DMS79 (cell line): ENCODE measurements at places on chromosomes 1 and 21.

- DNase-seq: peak; percentile 55
These were observed 186.1 kb downstream of the CLEC20A start for GRCh38 chr1:178310685-178311105.

GRCh38 chr1:34549199-34549598, 205.6 kb upstream of the GJB5 start:
- DNase-seq: no peak

- peak; percentile 41 for DNase-seq
These were observed 1.0 kb downstream of the SMYD2 start for GRCh38 chr1:214281720-214282629.

- no peak for DNase-seq
These were observed 51.8 kb downstream of the VWA5B1 start for GRCh38 chr1:20342294-20343148.

GRCh38 chr21:14878971-14879370, 185.8 kb downstream of the NRIP1 start:
- DNase-seq: no peak

GRCh38 chr21:35927262-35927661, 133.1 kb downstream of the SETD4 start:
- DNase-seq: no peak

- DNase-seq: no peak
These were observed 67.8 kb upstream of the BCL10 start for GRCh38 chr1:85344256-85344694.

- DNase-seq: no peak
These were observed 13.7 kb downstream of the MTHFR start for GRCh38 chr1:11792106-11792505.

GRCh38 chr21:25490742-25491141, 116.5 kb downstream of the MRPL39 start:
- DNase-seq: no peak

DNA sequence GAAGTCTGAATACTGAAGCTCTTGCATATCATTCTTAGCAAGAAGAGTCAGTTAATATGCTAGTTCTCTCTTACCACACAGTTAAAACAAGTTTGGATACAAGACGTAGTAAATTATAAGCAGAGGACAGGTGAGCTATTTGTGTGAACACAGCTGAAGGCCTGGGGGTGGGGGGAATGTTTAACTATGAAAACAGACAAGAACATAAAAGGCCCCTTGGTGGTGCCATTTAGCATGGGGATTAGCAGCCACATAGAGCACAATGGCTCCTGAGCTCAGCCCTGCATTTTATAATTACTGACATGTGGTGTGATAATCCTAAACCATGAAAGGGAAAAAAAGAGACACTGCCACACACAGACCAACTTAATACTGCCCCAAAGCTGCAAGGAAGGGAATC, 94.8 kb downstream of the TGFBR3 start:
- no peak for DNase-seq

GRCh38 chr1:8193840-8194406, 124.0 kb upstream of the SLC45A1 start:
- DNase-seq: no peak

- DNase-seq: no peak
These were observed 9.5 kb downstream of the XCL1 start for GRCh38 chr1:168585937-168586336.

DNA sequence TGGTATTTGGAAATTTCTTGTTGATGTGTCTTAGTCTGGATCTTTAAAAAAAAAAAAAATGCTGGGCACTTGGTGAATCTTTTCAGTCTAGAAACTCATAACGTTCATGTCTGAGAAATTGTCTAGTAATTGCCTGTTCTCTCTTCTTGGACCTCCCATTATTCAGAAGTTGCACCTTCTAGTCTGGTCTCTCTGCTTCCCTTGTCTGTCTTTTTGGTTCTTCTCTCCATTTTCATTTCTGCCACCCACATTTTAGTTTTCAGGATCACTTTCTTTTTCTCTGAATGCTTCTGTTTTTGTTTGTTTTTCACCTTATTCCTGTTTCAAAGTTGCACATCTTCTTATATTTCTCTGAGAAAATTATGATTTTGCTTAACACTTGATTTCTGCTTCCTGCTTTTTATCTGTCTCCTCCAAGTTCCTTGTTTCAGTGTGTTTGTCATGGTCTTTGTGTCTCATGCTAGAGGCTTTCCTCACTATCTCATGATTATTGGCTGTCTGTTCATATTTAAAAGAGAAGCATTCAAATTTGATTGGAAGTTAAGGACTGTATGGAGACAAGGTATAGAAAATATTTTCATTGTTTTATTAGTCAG, 21.3 kb downstream of the BACE2 start:
- DNase-seq: no peak

DNA sequence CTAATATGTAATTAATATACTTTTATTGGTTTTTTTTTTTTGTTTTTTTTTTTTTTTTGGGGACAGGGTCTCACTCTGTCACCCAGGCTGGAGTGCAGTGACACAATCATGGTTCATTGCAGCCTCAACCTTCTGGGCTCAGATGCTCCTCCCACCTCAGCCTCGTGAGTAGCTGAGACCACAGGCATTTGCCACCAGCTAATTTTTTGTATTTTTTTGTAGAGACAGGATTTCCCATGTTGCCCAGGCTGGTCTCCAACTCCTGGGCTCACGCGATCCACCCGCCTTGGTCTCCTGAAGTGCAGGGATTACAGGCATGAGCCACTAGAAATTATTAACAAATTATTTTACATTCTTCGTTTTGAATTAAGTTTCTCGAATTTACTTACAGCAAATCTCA, 16.8 kb upstream of the POGZ start:
- no peak for DNase-seq

GRCh38 chr1:63238721-63239120, 83.6 kb upstream of the FOXD3 start:
- no peak for DNase-seq

GRCh38 chr1:168676029-168676812, 52.8 kb downstream of the DPT start:
- DNase-seq: no peak

DNA sequence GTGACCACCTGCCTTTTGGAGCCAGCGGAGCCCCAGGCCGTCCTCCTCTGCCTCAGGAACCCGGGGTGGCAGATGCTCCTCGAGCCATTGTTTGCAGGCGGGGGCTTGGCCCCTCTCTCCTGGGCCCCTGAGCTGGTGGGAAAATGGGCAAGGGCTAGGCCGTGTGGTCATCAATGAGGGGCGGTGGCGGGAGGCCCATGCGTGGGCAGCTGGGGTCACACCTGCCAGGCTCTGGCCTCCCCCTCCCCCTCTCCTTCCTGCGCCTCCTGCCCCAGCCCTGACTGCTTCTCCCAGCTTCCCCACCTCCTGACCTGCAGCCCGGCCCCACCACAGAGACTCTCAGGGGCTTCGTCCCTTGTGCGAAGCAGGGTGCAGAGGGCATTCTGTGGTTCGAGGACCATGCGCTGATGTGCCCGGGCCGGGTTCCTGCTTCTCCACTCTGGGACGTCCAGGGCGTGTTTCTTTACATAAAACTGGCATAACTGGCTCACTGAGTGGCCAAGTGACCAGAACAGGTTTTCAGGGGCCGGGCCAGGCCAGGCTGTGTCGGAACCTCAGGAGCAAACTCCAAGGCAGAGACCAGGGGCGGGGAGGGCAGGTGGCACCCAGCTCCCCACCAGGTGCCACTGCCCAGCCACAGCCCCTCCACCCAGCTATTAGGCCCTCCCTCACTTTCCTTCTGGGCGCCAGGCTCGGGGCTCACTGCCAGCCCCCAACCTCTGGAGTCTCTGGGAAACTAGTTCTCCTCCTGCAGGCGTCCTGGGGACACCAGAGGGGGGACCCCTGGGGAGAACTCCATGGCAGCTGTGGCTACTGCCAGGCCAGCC, 9.3 kb downstream of the SAMD11 start:
- no peak for DNase-seq

- DNase-seq: no peak
These were observed 26.9 kb downstream of the PTGS2 start for GRCh38 chr1:186653312-186653711.

DNA sequence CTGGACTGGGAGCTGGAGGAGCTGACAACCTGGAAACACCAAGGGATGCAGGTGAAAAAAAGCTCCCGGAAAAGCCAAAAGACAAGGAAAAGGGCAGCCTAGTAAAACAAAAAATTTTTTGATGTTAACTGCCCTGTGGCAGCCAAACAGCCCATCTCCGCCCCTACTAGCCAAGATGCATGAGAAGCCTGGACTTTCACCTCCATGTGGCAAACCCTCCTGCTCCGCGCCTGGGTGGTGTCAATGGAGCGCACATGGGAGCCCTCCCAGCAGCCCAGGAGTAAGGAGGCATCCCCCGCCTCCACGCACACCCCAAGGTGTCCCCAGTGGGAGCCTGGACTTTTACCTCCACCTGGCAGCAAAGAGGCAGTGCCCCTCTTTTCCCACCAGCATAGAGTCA, 30.5 kb downstream of the LEMD1 start:
- no peak for DNase-seq

GRCh38 chr1:51628715-51629590, 12.1 kb downstream of the OSBPL9 start:
- no peak for DNase-seq

DNA sequence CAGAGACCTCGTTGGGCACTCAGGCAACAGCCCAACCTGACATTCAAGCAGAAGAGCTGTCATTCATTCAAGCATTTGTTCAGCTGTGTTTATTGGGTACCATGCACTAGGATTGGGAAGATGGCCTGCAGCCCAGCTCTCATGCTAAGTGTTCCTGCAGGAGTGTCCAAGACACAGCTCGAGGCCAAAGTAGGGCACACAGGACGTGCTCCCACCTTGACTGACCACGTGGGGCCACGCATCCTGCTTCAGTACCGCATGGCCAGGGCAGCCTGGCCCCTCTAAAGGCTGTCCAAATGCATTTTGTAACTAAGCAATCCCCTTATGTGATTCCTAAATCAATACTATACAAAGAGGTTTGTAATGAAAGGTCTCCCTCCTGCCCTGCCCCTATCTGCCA, 9.7 kb downstream of the PYCR2 start:
- no peak for DNase-seq

DNA sequence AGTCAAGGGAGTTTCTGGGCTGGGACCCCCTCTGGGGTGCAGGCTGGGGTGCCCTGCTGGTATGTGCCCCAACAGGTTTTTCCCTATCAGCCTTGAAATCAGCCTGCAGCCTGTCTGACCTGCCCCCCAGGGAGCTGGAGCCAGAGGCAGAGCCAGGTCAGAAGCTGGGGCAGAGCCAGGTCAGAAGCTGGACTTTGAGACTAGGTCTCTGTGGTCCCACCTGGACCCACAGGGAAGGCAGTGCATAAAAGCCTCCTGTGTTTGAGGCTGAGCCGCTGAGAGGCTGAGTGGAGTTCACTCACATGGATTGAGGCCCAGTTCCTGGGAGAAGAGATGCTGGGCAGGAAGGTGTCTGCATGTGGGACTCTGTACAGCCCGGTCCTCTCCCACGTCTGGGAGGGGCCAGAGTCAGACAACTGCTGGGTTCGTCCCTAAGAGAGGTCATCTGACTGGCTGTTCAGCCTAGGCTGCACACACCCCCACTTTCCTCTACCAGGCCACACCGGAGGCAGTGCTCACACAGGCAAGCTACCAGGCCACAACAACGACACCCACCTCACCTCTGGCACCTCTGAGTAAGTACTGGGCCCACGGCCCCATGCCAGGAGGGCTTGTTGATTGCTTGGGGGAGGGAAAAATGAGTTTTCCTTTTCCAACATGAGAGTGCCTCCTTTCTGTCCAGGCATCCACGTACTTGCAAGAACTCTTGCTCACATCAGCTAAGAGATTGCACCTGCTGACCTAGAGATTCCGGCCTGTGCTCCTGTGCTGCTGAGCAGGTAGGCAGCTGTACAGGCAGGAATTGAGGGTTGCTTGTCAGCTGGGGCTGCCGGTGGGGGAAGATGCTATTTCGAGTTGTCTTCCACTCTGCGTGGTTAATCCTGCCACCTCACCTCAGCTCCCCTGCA, at the start of gene ANXA9:
TSS of gene ANXA9 (plus strand) at position 488 of the 908 bp plus-strand sequence. CDS start 814 bp downstream, outside the sequence.
- no peak for DNase-seq

GRCh38 chr1:49346767-49347349, 570.2 kb upstream of the BEND5 start:
- DNase-seq: no peak

- no peak for DNase-seq
These were observed 601.4 kb upstream of the NCAM2 start for GRCh38 chr21:20396798-20397197.

- DNase-seq: no peak
These were observed 3.5 kb downstream of the TIAM1 start for GRCh38 chr21:31340514-31340913.
